ENCODE measurements at places on chromosomes 2 and 18.

GRCh38 chr2:121103960-121104359 is 181.0 kb downstream of the TFCP2L1 start:
- DNase-seq, result no peak

DNA sequence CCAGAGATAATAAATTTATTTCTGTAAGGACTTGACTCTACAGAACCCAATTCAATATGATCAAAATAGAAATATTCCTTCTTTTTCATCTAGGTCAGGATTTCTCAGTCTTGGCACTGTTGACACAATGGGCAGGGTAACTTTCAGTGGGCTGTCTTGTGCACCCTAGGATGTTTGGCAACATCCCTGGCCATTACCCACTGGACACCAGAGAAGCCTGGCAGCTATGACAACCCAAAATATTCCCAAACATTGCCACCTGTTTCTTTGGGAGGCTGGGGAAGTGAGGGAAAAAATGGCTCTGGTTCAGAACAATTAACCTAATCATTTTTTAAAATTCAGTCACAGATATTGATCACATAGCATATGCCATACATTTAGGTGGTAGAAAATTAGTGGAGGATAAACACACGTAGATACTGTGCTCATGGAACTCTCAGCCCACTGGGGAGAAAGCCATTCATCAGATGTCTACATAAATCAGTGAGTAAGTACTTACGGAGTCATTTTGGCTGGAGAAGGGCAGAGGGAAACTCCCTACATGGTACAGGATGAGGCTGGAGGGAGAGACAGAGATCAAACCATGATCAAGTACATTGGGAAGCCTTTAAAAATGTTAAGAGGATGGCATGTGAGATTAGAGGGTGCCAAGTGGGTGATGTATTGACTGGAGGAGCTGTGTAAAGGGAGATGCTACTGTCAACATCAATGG is 718 bp upstream of the TNP1 start:
- no peak for DNase-seq

DNA sequence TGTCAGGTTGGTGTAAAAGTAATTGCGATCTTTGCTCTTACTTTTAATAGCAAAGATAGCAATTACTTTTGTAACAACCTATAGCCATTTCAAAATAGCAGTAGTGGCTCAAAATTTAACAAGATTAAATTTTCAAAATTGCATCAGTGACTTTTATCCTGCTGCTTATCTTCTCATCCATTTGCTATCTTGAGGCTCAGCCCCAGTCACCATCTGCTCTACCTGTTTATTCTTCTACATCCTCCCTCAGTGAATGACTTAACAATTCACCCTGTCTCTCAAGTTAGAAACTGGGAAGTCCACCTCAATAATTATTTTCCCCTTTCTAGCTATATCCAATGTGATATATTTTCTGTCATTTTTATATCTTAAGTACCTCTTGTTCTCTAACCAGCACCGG is 148.6 kb upstream of the ZNF804A start:
- DNase-seq, result no peak

DNA sequence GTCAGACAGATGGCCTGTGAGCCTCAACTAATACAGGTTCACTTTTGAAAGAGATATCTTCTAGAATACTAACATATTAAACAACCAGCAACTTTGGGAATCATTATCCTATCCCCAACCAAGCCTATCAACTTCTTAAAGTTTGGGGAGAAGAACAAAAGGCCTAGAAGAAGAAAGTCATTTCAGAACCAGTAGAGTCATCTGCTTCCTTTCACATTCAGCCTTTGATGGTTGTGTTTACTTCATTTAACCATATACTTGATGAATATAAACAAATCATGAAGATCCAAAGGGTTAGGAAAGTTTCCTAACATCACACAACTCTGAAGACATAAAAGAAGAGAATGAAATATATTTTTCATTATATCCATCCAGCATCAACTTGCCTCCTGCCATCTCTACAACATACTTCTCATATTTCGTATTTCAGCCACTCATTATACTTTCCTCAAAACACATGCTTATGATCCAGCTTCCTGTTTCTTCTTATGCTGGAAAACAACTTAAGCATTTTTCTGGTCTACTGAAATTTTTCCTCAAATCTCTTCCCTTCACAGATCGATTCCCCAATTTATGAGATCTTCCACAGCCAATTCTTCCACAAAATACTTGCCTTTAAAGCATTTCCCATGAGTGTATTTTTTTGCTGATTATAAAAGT is 114.3 kb downstream of the CACNB4 start:
- DNase-seq, result no peak
